ENCODE measurements at places on chromosomes 3 and 15.

- no peak for DNase-seq
These were observed 78.4 kb downstream of the SPSB4 start for GRCh38 chr3:141129541-141130011.

GRCh38 chr3:117434661-117435412 lies 725.3 kb downstream of the TUSC7 start:
- no peak for DNase-seq

DNA sequence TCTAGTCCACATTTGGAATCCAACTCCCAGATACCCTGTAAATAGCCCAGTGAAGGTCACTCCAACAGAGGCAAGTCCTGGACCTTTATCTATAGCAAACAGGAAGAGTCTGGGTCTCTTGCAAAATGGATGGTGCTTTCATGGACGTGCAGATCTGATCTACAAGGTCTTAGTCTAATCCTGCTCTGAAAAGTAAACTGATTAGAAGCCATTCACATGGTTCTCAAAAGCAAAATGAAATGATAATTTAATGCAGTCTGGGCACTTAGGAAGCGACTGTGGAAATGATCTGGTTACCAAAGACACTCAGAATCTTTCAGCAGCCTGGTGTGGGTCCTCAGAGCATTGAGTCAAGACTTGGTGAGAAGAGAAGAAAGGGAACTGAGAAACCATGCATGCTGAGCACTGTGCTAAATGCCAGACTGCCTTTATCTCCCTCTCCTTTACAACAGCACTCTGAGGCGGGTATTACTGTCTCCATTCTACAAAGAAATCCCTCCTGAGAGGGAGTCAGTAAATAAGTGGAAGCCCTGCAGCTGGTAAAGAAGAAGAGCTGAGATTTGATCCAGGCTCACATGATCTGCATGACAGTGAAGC lies 29.0 kb downstream of the AQP9 start:
- DNase-seq = no peak

GRCh38 chr3:148146947-148147826 lies 550.5 kb upstream of the AGTR1 start:
- DNase-seq = no peak

DNA sequence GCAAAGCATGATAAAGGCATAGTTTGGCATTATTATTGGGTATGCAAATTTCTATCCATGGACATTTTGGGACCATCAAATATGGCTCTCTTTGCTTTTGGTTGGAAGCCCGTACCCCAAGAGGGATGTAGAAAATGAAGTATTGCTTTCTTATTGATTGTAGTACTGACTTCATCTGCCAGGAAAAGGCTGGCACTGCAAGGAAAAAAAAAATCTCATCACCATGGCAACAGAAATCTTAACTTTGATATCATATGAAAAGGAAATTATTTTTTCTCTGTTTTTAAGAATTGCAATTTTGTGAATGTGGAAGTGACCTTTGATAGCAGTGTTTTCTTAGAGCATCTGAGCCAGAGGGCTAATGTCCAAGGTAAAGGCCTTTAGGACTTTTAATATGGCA lies 151.7 kb downstream of the TMEM108 start:
- no peak for DNase-seq

- no peak for DNase-seq
These were observed 70.9 kb upstream of the PLXNA1 start for GRCh38 chr3:126912027-126912422.

DNA sequence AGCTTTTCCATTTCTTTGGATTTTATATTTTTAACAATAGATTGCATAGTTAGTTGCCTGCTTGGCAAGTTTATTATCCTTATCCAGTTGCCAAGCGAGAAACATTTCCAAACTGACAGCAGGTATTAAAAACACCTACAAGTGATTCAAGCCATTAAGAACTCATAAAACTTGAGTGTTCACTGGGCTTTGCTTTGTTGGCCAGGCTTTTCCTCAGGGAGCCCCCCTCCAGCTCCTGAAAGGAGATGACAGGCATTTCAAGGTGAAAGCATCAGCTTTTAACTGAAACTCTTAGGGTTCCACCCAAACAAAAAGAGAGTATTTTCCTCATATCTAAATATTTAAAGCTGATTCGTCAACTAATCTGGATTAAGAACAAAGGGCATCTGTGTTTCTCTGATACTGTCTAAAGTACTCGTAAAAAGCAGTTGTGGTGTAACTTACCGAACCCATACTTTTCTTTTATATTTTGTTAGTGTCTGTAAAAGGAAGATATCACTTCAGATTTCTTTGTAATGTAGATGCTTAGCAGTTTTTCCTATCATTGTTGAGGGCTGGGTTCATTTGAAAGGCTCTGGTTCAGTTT lies 363.4 kb downstream of the OTOL1 start:
- no peak for DNase-seq

GRCh38 chr3:112671930-112672715 lies 31.2 kb upstream of the CCDC80 start:
- DNase-seq = no peak

DNA sequence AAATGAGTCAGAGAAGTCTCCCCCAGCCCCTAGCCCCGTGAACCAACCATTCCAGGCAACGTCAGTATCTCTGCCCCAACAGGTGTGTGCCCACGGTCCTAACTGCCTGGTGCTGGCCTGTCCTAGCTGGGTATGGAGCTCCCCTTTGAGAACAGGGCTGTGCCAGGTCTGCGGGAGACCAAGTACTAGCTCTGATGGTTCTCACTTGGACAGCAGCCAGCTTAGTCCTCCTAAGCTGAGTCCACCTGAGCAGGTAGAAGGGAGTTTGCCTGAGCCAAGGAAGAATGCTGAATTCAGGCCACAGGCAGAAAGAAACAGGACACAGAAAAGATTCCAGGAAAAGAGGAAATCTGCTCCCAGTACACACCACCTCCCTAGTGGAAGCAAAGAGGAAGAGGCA lies 33.1 kb upstream of the PARL start:
- DNase-seq = no peak

GRCh38 chr3:62758296-62759066 lies 116.7 kb downstream of the CADPS start:
- DNase-seq = no peak

DNA sequence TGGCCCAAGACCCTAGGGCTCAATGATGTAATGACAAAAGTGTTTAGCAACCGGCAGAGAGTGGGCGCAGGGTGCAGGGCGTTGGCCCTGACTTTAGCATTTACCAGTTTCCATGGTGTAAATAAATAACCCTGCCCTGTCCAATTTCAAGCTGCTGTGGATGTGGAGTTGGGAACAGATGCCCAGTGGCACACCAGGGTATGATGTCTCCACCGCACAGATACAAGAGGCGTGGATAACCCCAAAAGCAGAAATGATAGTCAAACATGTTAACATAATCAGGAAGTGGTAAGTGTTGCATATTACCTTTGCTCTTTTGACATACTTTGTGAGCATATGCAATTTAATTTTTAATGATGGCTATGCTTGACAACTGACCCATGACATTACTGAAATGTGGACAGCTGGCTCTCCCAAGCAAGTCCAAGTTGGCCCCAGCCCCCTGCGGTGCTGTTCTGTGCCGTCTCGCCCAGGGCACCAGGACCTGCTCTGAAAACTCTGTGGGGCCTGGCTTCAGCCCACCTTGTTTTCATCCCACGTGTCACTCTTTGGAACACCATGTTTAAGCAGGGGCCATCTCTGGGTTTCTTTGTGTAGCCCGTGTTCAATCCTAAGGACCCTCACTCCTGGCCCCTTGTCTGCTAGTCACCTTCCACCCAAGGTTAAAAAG lies 10.8 kb upstream of the ANPEP start:
- DNase-seq = peak; percentile 52

GRCh38 chr3:194072097-194072428 lies 63.9 kb upstream of the HES1 start:
- no peak for DNase-seq

DNA sequence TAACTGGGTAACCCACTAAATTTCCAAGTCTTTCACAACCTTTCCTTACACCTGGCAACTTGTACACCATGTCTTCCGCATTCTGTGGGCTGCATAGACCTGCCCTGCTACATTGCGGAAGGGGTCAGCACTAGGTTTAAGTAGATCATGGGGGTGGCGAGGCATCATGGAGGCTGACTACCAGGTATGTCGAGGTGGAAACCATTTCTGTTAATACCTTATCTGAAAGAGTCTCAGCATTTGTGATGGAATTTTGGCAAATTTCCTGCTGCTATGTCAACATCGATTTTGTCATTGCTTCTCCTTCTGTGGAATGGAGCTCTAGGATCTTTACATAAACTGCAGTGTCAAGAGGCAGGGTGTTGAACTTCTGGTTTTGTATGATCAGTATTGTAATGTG lies 187.2 kb downstream of the GHSR start:
- no peak for DNase-seq

DNA sequence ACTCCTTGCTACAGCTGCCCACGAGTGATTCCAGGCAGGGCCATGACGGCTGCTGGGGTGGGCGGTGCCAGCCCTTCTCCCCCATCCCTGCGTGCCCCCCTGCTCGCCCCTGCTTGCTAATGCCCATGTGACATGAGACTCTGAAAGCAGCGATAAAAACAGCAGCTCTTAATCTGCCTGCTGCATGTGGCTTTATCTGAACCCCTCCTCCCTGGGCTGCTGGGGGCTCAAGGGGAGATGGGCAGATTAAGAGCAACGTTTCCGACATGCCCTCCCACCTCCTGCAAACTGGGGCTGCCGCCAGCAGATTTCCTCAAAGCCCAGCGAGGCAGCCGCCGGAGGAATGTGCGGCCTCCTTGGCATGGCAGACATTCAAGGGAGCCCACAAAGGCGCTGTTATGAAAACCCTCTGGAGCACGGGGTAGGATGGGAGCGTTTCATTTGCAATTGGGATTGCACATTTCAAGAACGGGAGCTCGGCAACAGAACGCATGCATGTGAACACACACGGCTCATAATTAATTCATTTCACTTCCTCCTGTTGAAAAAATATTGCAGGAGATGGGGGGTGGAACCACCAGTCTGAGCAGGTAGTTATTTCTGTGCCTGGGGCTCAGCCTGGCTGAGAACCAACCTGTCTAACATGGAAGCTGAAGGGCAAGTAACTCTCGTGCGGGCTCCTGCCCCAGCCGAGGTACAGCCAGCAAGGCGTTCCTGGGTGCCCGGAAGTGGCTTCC lies 504.2 kb upstream of the PROK2 start:
- peak; percentile 85 for DNase-seq

- DNase-seq = no peak
These were observed 24.4 kb upstream of the TGFBR2 start for GRCh38 chr3:30581982-30582381.
